ENCODE measurements at places on chromosomes 5 and 9.

- no peak for DNase-seq
These were observed 69.4 kb downstream of the NUP214 start for GRCh38 chr9:131194762-131195161.

- no peak for DNase-seq
These were observed 17.2 kb downstream of the SLC1A1 start for GRCh38 chr9:4507306-4508130.

- DNase-seq: no peak
These were observed 12.1 kb downstream of the NR4A3 start for GRCh38 chr9:99833735-99834134.

DNA sequence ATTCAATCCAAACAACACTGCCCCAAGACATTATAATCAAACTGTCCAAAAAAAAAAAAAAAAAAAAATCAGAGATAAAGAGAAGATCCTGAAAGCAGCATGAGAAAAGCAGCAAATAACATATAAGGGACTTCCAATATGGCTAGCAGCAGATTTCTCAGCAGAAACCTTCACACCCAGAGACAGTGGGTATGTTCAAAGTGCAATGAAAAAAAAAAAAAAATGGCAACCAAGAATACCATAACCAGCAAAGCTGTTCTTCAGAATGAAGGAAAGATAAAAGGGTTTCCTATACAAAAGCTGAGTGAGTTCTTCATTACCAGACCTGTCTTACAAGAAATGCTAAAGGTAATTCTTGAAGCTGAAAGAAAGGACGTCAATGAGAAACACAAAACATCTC is 32.1 kb downstream of the UBTD2 start:
- no peak for DNase-seq

DNA sequence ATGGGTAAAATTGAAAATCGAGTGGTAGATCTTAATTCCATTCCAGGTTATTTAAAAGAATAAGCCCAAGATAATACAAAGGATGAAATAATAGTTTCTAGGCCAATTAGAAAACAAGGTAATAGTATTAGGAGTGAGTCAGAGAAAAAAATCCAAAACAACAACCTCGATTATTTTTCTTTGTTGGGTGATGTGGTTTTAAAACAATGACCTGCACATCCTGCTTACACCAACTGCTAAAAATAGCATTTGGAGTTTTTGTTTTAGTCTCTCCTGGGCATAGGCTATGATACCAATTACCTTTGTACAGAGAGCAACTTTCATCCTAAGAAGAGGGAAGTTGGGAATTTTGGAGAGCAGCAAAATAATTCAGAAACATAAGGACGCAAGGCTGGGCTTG is 101.7 kb upstream of the MYO10 start:
- no peak for DNase-seq

DNA sequence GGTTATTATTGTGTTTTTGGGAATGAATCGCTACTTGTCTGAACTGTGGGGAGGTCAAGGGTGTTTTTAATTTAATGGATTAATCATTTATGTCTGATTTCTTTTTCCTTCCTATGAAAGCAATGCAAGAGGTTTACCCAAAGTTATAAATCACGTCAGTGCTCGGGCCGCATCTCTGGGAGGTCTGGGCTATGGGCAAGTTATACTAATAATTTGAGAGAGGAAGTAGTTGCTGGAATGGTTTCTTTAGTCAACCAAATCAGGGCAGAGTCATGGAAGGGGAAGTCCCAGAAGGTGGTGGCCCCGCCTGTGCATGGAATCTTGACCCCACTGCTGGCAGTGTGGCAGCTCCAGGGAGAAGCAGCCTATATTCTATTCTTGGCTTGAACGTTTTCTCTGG is 180.2 kb downstream of the HSPA4 start:
- no peak for DNase-seq

- DNase-seq: no peak
These were observed 128.7 kb downstream of the C5orf15 start for GRCh38 chr5:133839721-133840120.

Data from stimulated activated CD8-positive, alpha-beta memory T cell treated with anti-CD3 and anti-CD28 coated beads, Interleukin-15, amount 100 ng/mL, for 4 hours (primary cell).